ENCODE measurements at places on chromosomes 1 and 21. TPM values are rescaled to one million over a fixed set of nuclear protein-coding genes. Genes with fewer than 3 reads are reported as not detected.

KRTAP10-9 gene
- total RNA-seq: not detected

GBP7 gene
- not detected for total RNA-seq

THBS3 gene
- total RNA-seq: 41.1 TPM

TNFRSF8 gene
- 0.09 TPM for total RNA-seq

SELE gene
- total RNA-seq: not detected

SYDE2 gene
- total RNA-seq: 5.2 TPM

All from fibroblast of the aortic adventitia (primary cell).